ENCODE measurements at places on chromosomes 12 and 14.
A peak's percentile ranks its signal among the peaks of the same experiment; 100 is the strongest.

GRCh38 chr12:26786865-26787514, 46.0 kb downstream of the ITPR2 start:
- peak; percentile 80 for DNase-seq

- DNase-seq = no peak
These were observed 24.8 kb upstream of the TMEM106C start for GRCh38 chr12:47938594-47938993.

DNA sequence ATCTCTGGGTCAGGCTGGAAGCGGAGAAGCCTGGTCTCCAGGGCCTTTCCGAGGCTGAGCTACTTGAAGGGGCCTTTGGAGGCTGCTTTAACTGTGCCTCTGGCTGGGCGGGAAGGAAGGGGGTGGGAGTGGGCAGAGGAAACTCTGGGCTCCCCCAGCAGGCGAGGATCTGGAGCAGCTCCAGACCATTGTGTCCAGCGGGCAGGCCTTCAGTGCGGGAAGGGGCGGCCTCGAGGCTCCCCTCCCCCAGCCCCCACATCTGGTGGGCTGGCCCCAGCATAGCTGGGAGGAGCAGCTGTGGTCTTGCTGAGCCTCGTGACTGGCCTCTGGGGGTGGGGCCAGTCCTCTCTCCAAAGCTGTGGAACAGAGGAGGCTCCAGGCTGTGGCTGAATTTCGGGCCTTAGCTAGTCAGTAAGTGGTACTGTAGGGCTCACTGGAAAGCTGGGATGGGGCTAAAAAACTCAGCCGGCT, 3.4 kb downstream of the TAMALIN start:
- DNase-seq = peak; percentile 93

GRCh38 chr14:91041450-91041849, 19.0 kb downstream of the RPS6KA5 start:
- no peak for DNase-seq

- peak; percentile 79 for DNase-seq
These were observed 18.8 kb upstream of the HIGD1C start for GRCh38 chr12:50933459-50934124.

DNA sequence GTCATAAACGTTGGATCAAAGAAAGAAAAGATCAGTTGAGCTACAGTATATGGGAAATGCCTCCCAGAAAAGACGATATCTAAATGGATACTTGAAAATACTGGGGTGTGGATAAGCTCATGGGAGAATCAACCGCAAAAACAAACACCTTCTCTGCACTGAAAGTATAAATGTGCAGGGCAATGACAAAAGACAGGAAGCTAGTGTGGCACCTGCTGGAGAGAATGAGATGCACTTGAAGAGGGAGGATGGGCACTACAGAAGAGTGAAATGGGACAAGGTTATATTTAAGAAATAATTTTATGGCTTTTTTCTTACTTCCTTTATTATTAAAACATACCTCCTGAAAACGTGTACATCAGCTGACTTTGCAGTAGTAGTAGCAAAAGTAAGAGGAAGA, 153.7 kb downstream of the PRKD1 start:
- DNase-seq = no peak

DNA sequence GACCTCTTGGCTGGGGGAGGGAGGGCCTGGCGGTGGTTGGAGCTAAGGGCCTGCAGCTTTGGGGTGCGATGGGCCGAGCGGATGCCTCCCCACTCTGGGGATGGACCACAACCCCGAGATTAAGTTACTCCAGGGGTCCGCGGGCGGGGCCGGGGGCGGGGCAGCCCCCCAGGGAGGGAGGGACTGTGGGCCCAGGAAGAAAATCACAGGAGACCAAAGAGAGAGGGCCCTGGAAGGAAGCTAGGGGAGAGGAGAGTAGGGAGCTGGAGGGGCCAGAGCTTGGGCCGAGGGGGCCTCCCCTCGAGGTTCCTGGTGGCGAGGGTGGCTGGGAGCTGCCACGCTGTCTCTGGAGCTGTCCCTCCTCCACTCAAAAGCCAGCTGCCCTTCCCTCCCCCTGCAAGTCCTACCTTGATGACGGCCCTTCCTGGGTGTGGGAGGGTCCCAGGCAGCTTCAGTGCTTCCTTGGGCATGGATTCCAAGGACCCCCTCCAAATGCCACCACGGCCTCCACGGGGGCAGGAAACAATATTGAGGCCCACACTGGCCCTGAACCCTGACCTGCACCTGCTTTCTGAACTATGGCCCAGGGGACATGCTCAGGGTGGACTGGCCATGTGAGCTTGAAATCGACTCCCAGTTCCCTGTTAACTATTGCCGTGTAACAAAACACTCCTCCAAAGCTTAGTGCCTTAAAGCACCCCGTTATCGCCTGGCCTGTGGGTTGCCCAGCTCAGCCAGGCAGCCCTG, 610 bp upstream of the NUDT14 start:
- no peak for DNase-seq

GRCh38 chr14:98298481-98299244, 973.3 kb downstream of the BCL11B start:
- no peak for DNase-seq

DNA sequence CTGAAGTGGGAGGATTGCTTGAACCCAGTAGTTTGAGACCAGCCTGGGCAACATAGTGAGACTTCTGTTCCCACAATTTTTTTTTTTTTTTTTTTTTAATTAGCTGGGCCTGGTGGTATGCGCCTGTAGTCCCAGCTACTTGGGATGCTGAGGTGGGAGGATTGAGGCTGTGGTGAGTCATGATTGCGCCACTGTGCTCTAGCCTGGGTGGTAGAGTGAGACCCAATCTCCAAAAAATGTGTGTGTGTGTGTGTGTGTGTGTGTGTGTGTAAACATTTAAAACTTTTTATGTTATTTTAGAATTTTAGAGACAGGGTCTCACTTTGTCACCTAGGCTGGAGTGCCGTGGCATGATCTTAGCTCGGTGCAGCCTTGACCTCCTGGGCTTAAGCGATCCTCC, 6.8 kb downstream of the PPP1R36 start:
- DNase-seq = peak; percentile 83

Data from mesenchymal stem cell (in vitro differentiated cells and primary cell).